ENCODE measurements at places on chromosomes 7 and 10. TPM values are rescaled to one million over a fixed set of nuclear protein-coding genes. Genes with fewer than 3 reads are reported as not detected.

GRCh38 chr7:158740013-158740656, 35.5 kb upstream of the NCAPG2 start:
- DNase-seq, result peak; percentile 82

DNA sequence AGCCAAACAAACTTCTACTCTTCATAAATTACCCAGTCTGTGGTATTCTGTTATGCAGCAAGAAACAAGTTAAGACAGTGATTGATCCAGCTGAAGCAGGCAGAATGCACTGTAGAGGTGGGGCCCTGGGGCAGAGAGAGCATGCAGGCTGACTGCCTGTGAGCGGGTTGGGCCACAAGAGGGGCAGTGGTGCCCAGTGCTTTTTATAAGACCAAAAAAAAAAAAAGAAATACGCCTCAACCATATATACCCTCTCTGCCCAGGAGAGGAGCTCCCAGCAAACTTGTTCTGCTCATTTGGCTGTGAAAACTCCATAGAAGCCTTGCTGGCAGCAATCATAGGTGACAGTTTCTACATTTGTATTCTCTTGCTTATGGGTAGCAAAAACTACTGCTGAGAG, 104.7 kb downstream of the SORBS1 start:
- no peak for DNase-seq

Gene ATXN7L1
- total RNA-seq, result 0.71 TPM

Gene LBX1
- total RNA-seq, result 0.06 TPM

DNA sequence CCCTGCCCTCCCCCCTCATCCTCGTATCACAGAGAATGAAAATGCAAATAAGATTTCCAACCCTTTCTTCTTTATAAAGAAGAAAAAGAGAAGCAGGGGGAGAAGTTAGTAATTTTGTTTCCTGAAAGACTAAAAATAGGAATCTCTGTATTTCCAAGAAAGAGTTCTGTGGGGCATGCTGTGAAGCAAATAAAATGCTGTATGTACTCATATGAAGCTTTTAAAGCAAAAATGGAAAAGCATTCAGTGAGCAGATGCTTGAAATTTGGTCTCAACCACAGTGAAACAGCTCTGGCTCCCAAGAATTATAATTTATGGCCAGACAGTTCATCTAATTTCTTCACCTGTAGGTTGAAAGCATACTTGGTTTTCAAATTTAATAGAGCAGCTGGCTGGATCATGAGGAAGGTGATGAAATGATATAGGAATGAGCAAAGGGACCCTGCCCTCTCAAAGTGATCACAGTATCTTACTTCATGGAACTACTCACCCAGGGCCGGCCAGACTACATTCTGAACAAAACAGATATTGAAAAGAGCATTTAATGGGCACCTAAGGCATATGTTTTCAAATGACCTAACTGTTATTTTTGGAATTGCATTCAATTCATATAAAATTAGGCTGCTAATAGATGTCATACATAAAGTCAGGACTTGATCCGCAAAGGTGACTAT, 31.4 kb downstream of the SVIL start:
- DNase-seq, result no peak

- DNase-seq, result no peak
Observed at GRCh38 chr7:10257438-10257837, 716.2 kb upstream of the PHF14 start.

DNA sequence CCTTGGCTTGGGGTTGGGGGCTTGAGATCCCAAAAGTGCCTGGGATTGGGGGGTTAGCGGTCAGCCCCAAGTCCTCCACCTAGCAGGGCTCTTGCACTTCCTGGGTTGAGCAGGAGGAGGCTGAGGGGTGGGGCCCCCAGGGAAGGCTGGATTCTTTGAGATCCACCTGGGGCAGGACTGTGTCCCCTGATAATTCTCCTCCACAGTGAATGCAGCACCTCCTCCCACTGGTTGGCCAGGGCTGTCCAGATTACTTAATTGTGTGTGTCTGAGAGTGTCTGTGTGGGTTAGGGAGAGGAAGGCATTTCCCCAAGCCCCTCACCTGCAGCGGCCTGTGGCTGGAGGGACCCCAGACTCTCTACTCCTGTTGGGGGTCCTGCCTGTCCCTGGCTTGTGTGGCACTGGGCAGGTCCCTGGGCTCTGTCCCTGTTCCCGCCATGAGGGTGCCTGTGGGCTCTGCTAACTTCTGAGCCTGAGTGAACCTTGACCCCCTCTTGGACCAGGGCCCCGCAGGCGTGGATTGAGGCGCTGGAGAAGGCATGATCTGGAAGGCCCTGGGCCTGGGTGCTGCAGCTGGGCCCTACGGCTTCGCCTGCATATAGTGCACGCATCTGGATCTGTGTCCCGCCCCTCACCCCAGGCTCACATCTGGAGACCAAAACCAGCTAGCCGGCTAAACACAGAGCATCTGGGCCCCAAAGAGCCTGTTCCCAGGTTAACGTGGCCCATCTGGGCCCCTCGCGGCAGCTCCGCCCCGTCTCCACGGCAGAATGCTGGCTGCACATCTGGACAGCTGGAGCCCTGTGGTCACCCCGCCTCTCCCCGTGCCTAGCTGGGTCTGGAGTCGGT, 10.4 kb downstream of the TMEM270 start:
- no peak for DNase-seq

GRCh38 chr10:93138113-93138870, 64.6 kb downstream of the CYP26A1 start:
- no peak for DNase-seq

Gene NME8
- not detected for total RNA-seq

Gene VWDE
- 0.42 TPM for total RNA-seq

Gene FOXP2
- 1.7 TPM for total RNA-seq

DNA sequence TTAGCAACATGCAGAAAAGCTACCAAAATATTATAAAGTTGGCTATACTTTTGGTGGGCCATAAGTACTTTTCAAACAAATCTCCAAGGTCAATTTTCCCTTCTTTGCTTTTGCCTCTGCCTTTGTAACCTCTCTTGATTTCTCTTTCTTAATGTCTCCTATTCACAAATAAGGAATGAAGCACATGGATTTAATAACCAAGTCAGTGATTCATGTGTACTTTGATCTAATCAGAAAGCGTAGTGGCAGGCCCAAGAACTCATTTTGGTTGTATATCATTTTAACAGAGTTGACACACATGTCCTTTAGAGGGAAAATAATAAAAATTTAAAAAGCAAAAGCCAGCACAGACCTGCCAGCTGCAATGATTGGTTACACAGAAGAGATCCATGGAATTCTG, 93.7 kb downstream of the FZD1 start:
- no peak for DNase-seq

Gene BICC1
- 12.2 TPM for total RNA-seq

- no peak for DNase-seq
Observed at GRCh38 chr7:48168159-48168558, 3.1 kb upstream of the ABCA13 start.

DNA sequence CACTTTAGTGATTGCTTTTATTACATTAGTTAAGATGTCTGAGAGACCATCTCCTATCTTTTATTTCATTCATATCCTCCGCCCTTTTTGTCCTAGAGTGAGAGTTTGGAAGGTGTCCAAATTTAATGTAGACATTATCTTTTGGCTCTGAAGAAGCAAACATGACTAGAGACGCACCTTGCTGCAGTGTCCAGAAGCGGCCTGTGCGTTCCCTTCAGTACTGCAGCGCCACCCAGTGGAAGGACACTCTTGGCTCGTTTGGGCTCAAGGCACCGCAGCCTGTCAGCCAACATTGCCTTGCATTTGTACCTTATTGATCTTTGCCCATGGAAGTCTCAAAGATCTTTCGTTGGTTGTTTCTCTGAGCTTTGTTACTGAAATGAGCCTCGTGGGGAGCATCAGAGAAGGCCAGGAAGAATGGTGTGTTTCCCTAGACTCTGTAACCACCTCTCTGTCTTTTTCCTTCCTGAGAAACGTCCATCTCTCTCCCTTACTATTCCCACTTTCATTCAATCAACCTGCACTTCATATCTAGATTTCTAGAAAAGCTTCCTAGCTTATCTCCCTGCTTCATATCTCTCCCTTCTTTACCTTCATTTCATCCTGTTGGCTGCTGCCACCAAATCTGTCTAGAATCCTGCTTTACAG, 10.4 kb upstream of the CLCN1 start:
- DNase-seq, result peak; percentile 68

GRCh38 chr10:57579926-57580325, 687.8 kb downstream of the IPMK start:
- no peak for DNase-seq

DNA sequence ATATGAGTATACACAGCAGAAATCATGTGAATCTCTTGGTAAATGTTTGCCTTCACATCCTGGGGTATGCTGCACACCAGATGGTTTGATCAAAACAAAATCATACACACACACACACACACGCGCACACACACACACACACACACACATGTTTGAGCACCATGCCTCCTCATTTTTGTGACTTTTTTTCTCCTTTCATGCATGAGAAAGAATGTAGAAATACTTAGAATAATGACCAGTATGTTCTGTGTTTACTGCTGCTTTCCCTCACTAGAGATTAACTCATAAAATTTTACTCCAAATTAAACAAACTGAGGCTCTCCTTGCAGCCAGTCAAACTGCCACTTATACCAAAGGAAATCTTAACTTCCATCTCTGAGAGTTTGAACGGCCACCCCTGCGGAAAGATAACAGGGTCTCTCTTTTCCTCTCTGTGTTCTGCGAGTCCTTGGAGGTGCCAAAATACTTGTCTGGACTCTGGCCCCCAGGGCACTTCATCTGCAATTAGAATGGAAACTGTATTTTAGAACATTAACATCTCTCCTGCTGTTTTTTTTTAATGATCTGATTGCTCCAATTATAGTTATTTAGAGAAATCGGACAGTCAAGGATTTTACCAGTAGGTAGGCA, 320.8 kb upstream of the NFE2L3 start:
- no peak for DNase-seq

DNA sequence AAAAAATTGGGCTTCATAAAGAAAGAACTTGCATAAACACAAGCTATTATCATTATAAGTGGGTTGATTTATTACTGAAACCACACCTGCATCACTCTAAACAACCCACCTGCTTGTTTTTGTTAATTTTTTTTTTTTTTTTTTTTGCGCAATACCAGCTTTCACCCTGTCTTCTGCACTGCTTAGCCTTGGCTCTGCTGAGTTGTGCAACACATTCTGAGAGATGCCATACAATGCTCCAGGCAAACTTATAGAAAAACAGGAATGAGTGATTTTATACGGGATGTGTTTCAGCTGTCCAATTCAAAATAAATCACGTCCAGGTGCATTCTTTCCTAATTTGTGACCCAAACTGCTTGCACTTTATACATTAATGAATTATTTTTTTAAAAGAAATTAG, 923.6 kb downstream of the GATA3 start:
- DNase-seq, result no peak

DNA sequence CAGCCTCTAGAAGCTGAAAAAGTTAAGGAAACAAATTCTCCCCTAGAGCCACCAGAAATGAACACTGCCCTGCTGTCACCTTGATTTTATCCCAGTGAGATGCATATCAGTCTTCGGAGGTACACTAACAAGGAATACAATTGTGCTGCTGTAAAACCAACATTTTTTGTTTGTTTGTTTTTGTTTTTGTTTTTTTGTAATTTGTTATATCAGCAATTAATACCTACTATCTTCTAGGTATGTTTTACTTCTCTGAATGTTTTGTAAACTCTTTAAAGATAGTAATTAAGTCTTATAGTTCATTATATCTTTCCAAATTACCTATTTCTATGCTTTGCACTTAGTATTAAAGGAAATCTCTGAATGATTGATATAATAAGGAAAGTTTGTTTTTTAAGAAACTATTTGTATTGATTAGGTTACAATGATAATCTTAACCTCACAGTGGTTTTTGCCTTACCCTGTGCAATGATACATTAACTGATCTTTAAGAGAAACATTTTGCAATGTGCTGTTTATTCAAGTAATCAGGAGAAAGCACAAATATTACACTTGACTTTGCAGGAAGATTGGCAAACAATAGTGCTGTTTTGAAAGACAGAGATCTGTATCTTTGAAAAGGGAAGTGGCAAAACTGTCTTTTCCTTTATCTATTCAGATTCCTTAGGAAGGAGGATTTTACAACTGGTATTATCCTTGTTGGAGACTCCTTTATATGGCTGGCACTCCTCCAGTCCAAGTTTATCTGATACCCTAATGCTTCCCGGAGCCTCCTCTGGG, 11.3 kb upstream of the HGF start:
- DNase-seq, result no peak

DNA sequence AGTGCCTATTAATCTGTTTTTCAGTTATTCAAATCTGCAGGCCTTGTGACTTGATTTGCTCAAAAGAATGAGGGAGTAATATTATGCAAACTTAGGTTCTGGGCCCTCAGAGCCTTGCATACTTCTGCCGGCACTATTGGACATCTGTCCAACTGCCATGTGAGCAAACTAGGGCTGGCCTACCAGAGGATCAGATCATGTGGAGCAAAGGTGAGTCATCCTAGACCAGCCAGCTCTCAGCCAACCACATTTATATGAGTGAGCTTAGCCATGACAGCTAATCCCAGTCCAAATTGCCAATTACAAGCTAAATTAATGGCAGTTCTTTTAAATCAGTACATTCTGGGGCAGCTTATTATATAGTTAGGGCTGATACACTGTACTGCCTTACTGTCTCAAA, 69.6 kb downstream of the SDHAF3 start:
- peak; percentile 41 for DNase-seq

GRCh38 chr7:133863362-133864061, 263.6 kb upstream of the LRGUK start:
- DNase-seq, result no peak

DNA sequence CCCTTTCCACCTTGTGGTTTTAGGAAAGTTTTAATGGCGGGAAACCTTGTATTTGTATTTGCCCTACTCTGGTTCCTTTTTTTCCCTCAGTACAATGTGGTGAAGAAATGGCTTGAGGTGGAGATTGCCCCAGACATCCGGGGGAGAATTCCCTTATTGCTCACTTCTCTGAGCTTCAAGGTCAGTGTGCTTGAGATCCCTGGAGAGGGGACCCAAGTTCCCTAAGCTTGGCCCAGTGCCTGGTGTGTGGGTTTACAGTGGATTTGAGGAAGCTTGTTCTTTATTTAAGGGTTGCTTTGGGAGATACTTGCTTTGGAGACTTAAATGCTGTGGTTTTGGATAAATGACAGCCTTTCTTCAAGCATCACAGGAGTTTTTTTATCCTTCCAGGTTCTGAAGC, 18.3 kb downstream of the CALHM2 start:
- DNase-seq, result no peak

DNA sequence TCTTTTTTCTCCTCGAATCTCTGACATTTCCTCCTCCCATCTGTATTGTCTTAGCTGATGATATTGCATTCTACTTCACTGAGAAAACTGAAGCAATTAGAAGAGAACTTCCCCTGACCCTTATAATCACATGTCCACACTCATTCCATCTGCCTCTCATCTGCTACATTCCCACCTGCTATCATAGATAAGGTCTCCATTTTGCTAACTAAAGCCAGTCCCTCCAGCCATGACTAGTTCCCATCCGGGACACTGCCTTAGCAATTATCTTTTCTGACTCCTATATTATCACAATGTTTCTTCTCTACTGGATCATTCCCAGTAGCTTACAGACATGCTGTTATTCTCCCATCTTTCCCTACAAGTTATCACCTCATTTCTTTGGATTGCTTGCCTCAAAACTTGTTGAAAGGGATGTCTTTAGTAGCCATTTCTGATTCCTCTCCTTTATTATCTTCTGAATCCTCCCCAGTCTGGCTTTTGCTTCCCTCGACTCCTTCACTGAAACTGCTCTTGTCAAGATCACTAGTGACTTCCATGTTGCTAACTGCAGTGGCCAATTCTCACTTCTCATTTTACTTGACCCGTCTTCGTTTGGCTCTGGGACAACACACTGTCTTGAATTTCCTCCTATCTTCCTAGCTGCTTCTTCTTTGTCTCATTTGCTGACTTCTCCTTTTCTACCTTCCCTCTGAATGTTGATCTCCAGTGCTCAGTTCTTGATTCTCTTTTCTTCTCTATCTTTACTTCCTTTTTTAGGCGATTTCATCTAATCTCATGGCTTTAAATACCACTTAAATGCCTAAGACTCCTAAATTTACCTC, 35.9 kb downstream of the FZD1 start:
- DNase-seq, result no peak
